Stimulated activated CD4-positive, alpha-beta T cell treated with anti-CD3 and anti-CD28 coated beads, Interleukin-12 subunit alpha, Interleukin-12 subunit beta, amount 100 ng/mL, for 48 hours (primary cell): ENCODE measurements at places on chromosomes 6 and 20.

DNA sequence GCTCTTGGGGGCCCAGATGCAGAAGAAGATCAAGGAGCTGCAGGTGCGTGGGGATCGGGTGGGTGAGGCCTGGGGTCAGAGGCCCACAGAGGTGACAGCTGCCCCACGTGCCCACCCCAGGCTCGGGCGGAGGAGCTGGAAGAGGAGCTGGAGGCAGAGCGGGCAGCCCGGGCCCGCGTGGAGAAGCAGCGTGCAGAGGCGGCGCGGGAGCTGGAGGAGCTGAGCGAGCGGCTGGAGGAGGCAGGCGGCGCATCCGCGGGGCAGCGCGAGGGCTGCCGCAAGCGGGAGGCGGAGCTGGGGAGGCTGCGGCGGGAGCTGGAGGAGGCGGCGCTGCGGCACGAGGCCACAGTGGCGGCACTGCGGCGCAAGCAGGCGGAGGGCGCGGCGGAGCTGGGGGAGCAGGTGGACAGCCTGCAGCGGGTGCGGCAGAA is 41.5 kb downstream of the MYH7B start:
- no peak for DNase-seq

- DNase-seq = no peak
These were observed 67.3 kb downstream of the NPEPL1 start for GRCh38 chr20:58759947-58760346.

DNA sequence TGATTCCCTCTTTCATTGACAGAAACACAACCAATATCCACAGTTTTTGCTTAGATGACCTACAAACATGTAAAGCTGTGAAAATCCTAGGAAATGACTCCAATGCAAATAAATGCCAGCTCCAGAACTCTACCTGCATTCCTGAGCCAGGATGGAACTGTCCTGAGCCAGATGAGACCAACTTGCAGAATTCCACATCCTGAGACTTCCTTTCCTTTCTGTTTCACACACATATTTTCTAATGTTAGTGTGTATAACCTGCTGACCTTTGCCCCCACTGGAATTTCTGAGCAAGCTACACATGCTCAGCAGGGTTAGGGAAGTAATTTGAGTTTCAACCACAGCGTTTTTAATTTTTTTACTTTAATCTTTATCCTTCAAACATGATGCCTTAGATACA is 69.6 kb upstream of the ADGRF1 start:
- DNase-seq = no peak

DNA sequence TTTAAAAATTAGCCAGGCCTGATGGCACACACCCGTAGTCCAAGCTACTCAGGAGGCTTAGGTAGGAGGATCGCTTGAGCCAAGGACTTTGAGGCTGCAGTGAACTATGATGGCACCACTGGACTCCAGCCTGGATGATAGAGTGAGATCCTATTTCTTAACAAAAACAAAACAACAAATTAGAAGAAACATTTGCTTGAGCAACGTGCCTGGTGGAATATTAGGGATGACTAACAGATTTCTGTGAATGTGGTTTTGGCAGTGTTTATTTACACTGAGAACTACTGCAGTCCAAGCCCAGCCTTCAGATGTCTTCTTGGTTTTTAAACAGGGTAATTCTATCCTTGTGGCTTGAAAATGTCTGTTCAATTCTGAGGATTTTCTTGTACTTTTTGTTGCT is 9.2 kb downstream of the PPP1R3G start:
- DNase-seq = no peak

DNA sequence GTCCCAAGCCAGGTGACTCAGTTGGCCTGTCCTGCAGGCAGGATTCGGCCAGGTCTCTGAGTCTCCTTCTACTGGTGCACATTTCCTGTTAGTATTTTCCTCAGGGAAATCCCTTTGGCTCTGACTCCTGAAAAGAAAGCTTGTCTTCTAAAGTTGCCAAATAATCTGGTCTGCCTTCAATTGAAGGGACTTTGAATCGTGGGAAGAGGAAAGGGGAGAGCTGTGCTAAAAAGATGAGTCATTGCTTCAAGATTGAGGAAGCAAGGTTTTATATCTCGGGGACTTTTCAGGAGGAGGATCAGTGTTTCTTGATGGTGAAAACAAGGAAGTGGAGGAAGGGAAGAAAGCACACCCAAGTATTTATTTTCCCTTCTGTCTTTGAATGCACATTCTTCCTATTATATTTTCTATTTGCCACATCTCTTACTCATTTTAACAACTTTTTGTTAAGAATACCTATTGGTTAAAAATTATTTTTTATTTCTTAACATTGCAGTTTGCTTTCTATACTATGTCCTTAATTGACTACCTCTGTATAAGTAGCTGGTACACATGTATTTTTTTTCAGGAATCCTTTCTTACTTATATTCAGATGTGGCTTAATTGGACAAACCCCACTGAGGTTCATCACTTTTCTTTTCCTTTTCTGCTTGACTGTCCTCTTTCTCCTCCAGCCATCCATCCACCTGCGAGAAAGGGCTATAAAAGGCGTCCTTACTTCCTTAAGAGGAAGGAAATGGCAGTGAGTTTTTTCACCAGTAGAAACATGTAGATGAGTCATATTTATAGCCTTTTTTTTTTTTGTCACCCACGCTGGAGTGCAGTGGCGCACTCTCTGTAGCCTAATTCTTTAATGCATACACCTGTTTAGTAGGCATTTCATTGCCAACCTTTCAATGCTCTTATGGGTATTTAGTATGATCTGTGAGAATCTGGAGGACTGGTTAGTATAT is 15.0 kb upstream of the IFNGR1 start:
- no peak for DNase-seq

GRCh38 chr6:139612135-139612465 is 237.7 kb upstream of the CITED2 start:
- no peak for DNase-seq

DNA sequence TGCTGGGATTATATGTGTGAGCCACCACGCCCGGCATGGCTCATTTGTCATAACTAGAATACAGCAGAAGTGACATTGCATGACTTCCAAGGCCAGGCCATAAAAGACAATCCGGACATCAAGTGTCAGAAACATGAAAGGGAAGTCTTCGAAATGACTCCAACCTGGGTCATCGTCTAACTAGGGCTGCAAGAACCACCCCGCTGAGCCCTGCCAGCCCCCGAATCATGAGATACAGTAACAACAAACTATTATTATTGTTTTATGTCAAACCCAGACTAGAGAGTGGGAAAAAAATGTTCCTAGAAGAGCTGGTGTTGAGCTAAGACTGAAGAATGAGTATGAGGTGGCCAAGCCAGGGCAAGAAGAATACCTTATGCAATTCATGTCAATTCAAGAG is 59.6 kb downstream of the ZNF217 start:
- DNase-seq = no peak

DNA sequence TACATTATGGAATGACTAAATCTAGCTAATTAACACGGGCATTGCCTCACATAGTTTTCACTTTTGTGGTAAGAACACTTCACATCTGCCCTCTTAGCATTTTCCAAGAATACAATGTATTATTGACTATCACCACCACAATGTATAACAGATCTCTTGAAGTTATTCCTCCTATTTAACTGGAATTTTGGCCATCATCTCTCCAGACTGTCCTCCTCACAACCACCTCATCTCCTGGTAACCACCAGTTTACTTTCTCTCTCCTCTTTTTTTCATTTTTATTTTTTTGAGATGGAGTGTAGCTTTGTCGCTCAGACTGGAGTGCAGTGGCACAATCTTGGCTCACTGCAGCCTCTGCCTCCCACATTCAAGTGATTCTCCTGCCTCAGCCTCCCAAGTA is 8.2 kb upstream of the SHLD1 start:
- DNase-seq = no peak

DNA sequence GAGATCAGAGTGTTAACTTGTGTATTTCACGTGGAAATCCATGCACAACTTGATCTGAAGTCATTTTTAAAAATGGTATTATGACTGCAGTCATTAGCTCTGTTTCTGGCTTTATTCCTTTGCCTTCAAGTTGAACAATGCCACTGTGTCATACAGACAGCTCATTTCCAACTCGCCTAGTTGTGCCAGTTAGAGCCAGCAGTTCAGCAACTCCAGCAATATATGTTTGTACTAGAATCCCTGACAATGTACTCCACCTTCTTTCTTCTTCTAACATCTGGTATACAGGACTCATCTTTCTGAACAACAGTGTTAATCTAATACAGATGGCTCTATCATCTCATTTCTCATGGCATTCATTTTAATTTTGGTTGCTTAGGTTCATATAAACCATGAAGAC is 418.3 kb upstream of the POU3F2 start:
- no peak for DNase-seq

- no peak for DNase-seq
These were observed 213.1 kb upstream of the ZFP64 start for GRCh38 chr20:52404671-52405070.

DNA sequence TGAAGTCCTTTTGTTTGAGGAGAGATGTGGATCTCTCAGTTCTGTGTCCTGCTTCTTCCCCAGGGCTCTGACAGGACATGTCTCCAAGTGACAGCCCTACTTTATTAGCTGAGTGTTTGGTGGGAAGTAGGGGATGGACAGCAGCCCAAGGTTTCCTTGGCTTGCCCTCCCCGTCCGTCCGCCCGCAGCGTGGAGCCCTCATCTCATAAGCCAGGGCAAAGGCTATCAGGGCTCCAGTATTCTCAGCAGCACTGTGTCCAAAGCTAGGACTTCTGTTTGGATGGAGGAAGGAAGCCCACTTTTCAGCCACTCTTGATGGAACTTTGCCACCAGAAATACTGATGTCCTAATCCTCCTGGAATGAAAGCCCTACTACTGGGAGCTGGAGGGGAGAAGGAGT is 13.6 kb downstream of the CDC5L start:
- DNase-seq = no peak

GRCh38 chr6:46990031-46990644 is 52.0 kb downstream of the ADGRF1 start:
- DNase-seq = no peak

GRCh38 chr6:141210901-141211300 is 921.8 kb upstream of the GJE1 start:
- DNase-seq = no peak

DNA sequence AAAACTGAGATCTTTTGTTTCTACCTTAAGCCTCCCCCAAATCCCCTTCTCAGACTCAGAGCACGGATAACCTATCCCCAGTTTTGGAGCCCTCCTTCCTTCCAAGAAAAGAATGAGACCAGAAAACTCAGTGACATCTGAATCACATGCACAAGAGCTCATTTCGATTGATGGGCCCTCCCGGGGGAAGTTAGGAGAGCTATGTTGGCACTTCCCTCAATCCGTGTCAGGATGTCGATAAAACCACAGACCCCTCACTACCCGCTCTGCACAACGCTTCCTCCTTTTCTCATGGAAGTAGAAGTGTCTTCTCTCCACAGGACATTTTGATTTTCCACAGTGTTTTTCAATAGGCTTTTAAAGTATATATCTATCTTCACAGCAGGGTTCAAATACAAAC is 332.4 kb downstream of the HACE1 start:
- no peak for DNase-seq

DNA sequence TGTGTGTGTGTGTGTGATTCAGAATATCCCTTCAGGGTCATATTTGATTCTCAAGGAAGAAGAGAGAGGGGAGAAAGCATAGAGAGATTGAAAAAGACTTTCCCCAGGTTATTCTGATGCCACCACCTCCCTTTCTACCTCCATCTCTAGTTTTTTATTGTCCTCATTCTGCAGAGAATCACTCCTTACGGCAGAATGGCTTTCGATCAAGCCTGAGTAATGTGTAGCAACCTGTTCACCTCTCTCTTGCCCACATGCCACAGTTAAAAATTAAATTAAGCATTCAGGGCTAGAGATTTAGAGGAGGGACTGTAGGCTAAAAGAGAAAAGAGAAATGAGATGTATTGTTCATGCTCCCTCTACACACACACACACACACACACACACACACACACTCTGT is 18.1 kb downstream of the KLHL32 start:
- DNase-seq = no peak

DNA sequence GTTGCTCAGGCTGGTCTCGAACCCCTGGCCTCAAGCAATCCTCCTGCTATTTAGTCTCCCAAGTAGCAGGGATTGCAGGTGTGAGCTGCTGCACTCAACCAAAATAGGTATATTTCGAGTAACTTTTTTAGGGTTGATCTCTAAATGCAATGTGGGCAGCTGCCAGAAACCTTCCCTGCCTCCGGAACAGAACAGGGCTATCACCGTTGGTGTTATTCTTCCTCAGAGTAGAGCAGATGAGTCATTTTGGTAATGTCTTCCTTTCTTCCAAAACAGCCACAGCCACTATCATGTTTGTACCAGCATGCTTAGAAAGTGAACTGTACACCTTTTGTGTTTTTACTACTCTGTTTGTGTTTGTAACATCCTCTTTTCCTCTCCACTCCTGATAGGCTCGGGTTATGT is 44.1 kb downstream of the SNX9 start:
- no peak for DNase-seq

- no peak for DNase-seq
These were observed 272.5 kb downstream of the CLIC5 start for GRCh38 chr6:45743028-45743615.

DNA sequence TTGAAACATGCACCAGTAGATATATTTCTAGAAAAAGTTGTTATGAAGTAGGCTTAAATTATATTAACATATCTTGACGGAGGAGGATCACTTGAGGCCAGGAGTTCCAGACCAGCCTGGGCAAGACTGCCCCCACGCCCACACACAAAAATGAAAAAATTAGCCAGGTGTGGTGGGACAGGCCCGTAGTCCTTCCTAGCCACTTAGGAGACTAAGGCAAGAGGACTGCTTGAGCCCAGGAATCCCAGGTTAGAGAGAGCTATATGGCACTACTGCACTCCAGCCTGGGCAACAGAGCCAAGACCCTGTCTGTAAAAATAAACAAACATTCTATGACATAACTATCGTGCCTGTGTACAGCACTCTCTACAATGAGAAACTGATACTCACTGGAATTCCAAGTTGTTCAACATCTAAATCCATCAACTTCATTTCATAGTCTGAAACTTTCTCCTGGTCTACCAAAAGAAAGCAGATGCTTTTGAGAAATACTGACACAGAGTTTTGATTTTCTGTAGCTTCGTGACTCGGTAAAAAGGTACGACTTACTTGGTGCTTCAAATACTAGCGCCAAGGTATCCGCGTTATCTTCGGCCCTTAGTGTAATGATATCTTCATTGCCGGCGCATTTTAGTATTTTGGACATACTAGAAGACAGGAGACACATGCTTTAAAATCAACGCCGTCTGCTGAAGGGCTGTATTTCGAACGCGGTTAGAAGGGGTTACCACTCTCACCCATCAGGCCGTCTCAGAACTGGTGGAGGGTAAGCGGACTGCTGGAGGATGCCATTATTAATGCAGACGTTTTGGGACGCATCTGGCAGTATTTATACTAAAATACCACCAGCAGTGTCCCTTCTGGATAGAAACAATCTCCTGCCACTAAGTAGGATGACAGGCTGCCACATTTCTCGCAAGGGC is 1.3 kb downstream of the PCNA start:
- no peak for DNase-seq

DNA sequence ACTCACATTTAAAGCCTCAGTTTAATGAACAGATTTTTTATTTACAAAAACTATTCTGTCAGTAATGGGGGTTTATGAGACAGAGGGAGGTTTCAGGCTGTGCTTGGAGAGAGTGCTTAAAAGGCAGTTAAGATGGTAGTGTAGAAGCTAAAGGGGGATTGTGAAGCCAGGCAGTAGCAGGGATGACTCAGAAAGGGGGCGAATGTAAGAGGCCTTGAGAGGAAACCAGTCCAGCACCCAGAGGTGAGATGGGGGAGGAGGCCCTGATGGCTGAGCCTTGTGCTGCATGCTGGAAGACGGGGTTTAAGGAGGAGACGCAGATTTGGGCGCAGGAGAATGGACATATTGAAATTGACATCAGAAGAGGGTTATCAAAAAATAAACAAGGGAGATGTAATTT is 6.6 kb upstream of the SERPINB9 start:
- DNase-seq = no peak

- DNase-seq = no peak
These were observed 132.7 kb upstream of the TCF21 start for GRCh38 chr6:133756078-133756695.

- DNase-seq = no peak
These were observed 9.5 kb upstream of the ATRN start for GRCh38 chr20:3461211-3461771.
